Hair follicular keratinocyte (primary cell): ENCODE measurements at places on chromosomes 11 and 22. TPM values are rescaled to one million over a fixed set of nuclear protein-coding genes. Genes with fewer than 3 reads are reported as not detected.

Gene PARVG
- total RNA-seq, result not detected in 2 replicates

Gene MS4A6E
- not detected in 2 replicates for total RNA-seq

Gene KRTAP5-7
- total RNA-seq, result not detected in 2 replicates

Gene MS4A3
- not detected in 2 replicates for total RNA-seq

Gene ADORA2A
- total RNA-seq, result 0.49 and 1.0 TPM in 2 replicates

Gene SPTBN2
- 26.7 and 42.9 TPM in 2 replicates for total RNA-seq

Gene MYOD1
- total RNA-seq, result not detected in 2 replicates

Gene OR51V1
- not detected in 2 replicates for total RNA-seq

Gene PLEKHA7
- total RNA-seq, result 0.16 TPM in 1 of 2 replicates, not detected in the other

Gene LINC01488
- not detected in 2 replicates for total RNA-seq

Gene TYMP
- 70.9 and 112 TPM in 2 replicates for total RNA-seq

Gene CCDC87
- under 0.01 and 0.19 TPM in 2 replicates for total RNA-seq

Gene OR52N4
- total RNA-seq, result not detected in 2 replicates

Gene MYRF
- total RNA-seq, result 0.04 TPM in 1 of 2 replicates, not detected in the other
